Stimulated activated CD4-positive, alpha-beta T cell treated with anti-CD3 and anti-CD28 coated beads, TNF-alpha, amount 100 ng/mL, for 1 hour (primary cell): ENCODE measurements at places on chromosomes 7 and 10.

DNA sequence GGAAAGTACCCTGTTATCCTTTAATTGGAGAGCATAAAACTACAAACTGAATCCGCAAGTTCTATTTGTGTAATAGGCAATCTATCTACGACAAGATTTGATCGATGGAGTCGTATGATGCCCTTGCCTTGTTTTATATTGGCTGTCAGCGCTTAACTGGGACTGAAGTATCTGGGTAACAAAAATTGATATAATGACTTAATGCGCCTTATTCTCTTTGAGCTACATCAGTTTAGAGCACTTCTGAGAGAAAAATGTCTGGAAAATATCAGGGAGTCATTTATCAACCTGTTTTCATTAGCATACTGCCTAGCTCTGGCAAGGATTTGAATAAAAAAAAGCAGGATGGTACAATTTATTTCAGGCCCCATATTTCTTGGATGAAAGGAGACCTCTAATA is 262.1 kb downstream of the LRMDA start:
- no peak for DNase-seq

GRCh38 chr10:68348265-68348741 is 15.6 kb upstream of the PBLD start:
- DNase-seq: peak; percentile 15

DNA sequence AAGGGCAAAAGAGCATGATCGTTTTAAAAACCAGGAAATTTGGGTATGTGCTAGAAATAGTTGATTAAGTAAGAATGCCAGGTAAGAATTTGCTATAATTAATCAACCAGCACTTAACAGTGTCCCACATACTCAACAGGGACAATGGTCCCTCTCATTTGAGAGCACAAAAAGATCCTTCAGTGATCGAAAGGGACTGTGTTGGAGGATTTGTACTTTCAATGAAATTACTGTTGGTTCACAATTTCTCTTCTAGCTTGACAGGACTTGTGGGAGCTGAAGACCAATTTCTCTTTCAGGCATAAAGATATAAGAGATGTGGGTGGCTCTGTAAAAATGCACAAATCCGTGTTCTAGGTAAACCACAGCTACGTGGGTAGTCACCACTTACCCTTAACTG is 12.5 kb upstream of the PLEKHS1 start:
- DNase-seq: no peak

GRCh38 chr7:45920502-45921380 is at the start of gene IGFBP3:
Gene IGFBP3, minus strand, starts transcription at chr7:45921272. Its CDS starts 132 bp downstream, at chr7:45921140.
- no peak for DNase-seq

GRCh38 chr7:88386665-88387156 is 80.0 kb upstream of the STEAP4 start:
- no peak for DNase-seq
